BE2C (cell line): ENCODE measurements at places on chromosomes 7 and 10.

GRCh38 chr7:87517136-87517815 is 41.8 kb upstream of the ABCB4 start:
- no peak for DNase-seq

DNA sequence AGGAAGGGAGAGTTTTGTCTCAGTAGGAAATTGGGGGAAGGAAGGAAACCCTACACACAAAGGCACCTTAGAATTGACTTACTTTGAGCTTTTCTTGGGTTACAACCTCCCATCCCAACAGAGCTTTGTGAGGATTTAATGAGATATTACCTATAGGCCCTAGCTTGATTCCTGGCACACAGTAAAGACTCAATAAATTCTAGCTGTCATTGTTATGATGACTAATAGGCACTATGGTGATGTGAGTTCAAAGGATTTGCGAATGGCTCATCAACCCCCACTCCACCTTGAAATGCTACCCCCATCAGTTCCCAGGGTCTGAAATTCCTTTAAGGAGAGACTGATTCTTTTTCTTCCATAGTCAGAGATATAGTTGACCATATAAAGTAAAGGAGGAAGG is 67.9 kb upstream of the SMNDC1 start:
- DNase-seq: no peak

- DNase-seq: no peak
These were observed 90.9 kb upstream of the WDR11 start for GRCh38 chr10:120760253-120760652.

- DNase-seq: no peak
These were observed 46.6 kb downstream of the PWWP2B start for GRCh38 chr10:132443605-132443982.

- DNase-seq: no peak
These were observed 211.0 kb downstream of the LRRN3 start for GRCh38 chr7:111301891-111302290.

GRCh38 chr7:44748948-44749731 is 493 bp downstream of the ZMIZ2 start:
- DNase-seq: no peak

DNA sequence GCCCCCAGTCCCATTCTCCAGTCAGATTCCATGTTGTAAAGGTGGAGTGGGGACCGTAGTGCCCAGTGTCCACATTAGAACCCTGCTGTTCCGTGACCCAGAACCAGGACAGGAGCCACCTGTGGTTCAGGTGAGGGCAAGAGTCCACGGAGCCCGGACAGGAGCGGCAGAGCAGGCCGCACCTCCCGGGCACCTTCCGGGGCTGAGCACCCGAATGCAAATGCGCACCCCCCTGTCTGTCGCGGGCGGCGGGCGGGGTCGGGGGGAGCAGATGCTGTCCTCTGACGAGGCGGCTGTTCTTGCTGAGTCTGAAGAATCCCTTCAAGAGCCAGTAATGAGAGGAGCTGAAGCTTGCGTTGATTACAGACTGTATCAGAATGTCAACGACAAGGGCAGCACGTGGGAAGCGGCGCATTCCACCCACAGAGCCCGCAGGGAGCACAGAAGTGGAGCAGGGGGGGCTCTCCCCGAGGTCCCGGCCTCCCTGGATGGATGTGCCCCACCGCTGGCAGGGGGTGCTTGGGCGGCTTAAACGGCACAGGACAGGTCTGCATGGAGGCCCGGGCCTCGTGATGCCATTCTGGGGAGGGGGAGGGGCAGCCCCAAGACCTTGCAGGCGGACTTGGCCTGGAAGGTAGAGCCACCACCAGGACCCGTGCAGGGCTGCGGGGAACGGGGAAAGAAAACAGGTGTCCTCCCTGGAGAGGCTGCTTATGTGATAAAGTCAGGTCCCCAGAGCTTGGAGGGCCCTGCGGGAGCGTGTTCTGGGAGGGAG is 407.5 kb upstream of the RNF32 start:
- DNase-seq: no peak

- DNase-seq: no peak
These were observed 31.1 kb downstream of the STAMBPL1 start for GRCh38 chr10:88911116-88911515.

GRCh38 chr7:157483515-157483914 is 146.7 kb downstream of the DNAJB6 start:
- no peak for DNase-seq

DNA sequence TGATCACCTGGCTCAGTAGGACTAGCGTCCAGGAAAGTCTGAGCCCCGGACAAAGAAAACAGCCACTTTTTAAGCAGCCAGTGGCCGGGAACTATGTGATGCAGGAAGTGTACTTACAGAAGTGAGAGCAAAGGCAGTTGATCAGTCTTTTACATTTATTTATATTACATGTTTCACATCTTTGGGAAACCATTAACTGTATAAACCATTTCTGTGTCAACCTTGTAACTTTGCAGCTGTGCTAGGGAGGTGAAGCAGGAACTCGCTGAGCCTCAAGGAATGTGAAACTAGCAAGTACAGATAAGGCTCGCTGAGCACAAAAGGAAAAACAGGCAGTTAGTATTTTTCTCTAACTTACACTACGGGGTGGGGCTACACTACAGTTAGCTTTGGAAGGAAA is 39.9 kb upstream of the HECW1 start:
- no peak for DNase-seq

DNA sequence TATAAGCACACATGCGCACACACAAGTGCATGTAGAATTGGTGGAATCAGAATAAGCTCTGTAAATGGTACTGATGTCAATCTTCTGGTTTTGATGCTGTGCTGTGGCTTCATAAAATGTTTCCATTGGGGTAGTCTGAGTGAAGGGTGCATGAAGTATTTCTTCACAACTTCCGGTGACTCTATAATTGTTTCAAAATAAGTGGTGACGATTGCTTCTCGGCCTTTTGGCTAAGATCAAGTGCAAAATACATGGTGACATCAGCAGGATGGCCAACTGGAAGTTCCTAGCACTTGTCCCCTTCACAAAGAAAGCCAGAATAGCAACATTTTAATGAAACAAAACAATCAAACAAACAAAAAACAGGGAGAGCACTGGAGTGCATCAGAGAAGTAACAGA is 41.6 kb upstream of the CAMK2B start:
- DNase-seq: no peak
